GOT3 (cell line): ENCODE measurements at places on chromosomes 7 and 10.

- no peak for DNase-seq
Measured at GRCh38 chr10:517241-517830, 172.1 kb downstream of the DIP2C start.

- DNase-seq = no peak
Measured at GRCh38 chr7:10075866-10076265, 897.8 kb upstream of the PHF14 start.

GRCh38 chr7:17022920-17023319 lies 141.1 kb upstream of the AGR3 start:
- DNase-seq = no peak

DNA sequence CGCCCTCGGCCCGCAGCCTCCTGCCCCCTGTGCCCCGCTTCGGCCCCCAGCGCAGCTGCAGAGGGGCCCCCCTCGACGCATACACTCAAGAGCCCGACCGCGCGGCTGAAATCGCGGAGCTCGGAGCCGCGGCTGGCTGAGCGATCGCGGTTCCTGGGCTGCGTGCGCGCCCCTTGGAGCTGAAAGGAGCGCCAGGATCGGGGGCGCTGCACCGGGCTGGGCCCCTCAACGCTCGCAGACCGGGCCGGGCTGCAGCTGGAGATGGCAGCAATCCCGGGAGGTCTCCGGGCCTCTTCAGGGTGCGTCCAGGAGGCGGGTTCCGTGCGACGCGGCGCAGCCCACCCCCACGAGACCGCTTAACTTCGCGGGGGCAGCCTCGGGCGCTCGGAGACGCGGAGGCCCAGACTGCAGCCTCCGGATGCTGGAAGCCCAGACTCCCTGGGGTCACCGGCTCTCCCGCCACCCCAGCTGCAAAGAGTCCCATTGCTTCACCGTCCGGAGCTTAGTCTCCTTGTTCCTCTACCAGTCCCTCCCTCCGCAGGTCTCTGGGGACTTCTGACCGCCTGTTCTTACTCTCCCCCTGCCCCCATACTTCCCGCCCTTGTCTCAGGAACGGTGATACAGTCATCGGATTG lies 73.0 kb upstream of the LRRC4 start:
- no peak for DNase-seq

DNA sequence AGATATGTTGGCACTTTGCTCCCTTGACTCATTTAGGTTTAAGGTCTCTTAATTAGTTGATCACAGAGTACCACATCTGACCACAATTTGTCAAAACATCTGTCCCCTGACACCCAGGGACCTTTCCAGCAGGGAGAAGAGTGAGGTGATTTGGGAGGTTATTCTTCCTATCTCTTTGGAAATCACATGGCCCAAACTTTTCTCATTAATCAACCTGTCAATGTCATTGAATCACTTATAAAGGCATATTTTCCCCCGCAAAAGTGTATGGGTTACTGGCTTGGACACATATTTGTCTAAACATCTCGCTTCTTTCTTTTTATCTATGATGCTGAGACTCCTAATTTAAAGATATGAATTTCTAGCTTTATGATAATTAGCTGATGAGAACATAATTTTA lies 92.4 kb upstream of the RPA3 start:
- DNase-seq = no peak

- no peak for DNase-seq
Measured at GRCh38 chr7:44073664-44074348, 8.4 kb upstream of the PGAM2 start.
